ENCODE measurements at places on chromosomes 3 and 15. TPM values are rescaled to one million over a fixed set of nuclear protein-coding genes. Genes with fewer than 3 reads are reported as not detected.

FAM81A gene
- not detected for total RNA-seq

TMEM158 gene
- not detected for total RNA-seq

GNAT1 gene
- total RNA-seq = not detected

EOMES gene
- 4.8 TPM for total RNA-seq

PLSCR2 gene
- total RNA-seq = 0.76 TPM

CLDN18 gene
- not detected for total RNA-seq

CLSTN2 gene
- total RNA-seq = not detected

HEMK1 gene
- total RNA-seq = 56.7 TPM

SLC9C1 gene
- not detected for total RNA-seq

CLDND1 gene
- total RNA-seq = 421 TPM

HCLS1 gene
- total RNA-seq = 336 TPM

A4GNT gene
- not detected for total RNA-seq

SLC35G2 gene
- 0.42 TPM for total RNA-seq

OXTR gene
- 1.1 TPM for total RNA-seq

TRIM42 gene
- not detected for total RNA-seq

DGKG gene
- total RNA-seq = 0.75 TPM

- peaks cover 14% of the 10 kb centered on the region for H3K36me3 ChIP-seq
- H3K4me3 ChIP-seq = no peak overlapping the region
- no peak for DNase-seq
These were observed 17.2 kb downstream of the RAD18 start for GRCh38 chr3:8945890-8946600.

DNA sequence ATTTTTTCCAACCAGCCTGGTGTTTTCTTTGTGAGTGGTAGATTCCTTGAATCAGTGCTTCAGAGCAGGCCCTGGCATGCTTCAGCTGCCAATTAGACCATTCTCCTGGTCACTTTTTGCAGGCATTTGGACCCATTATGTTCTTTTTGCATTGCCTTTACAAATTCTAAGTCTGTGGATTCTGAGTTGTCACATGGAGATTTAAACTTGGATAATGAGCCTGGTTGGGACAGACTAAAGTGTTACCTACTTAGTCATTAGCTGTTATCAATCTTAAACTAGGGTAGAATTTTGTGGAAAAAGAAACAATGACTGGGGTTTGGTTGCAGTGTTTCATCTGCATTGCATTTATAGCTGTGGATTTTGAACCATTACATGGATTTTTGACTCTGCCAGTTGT lies 40.6 kb downstream of the ARHGEF26 start:
- H3K4me1 ChIP-seq = no peaks in the 10 kb centered on the region
- DNase-seq = no peak
- H3K27me3 ChIP-seq = no peaks in the 10 kb centered on the region
- no peak overlapping the region for H3K27ac ChIP-seq
- no peak overlapping the region for H3K4me3 ChIP-seq

DNA sequence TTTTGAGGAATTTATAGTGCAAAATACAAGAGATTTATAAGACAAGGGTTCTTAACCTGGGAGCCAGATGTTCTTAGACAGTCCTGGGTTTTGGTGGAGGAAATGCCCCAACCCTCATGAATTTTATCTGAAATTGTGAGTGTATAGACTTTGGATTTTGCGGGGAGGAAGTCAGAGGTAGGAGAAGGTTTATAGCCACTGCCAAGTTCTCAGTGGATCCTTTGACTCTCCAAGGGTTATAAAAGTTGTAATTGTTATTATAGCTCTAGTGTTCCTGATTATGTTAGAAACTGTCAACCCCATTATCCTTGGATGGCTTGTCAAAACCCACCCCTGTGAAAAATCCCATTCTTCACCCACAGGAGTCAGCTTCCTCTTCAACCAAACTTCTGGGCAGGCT lies 183.6 kb downstream of the LRTM1 start:
- H3K36me3 ChIP-seq = no peaks in the 10 kb centered on the region
- H3K27ac ChIP-seq = no peak overlapping the region

GRCh38 chr3:35393901-35394799 lies 245.2 kb upstream of the ARPP21 start:
- H3K27me3 ChIP-seq = no peaks in the 10 kb centered on the region
- no peak for DNase-seq

DNA sequence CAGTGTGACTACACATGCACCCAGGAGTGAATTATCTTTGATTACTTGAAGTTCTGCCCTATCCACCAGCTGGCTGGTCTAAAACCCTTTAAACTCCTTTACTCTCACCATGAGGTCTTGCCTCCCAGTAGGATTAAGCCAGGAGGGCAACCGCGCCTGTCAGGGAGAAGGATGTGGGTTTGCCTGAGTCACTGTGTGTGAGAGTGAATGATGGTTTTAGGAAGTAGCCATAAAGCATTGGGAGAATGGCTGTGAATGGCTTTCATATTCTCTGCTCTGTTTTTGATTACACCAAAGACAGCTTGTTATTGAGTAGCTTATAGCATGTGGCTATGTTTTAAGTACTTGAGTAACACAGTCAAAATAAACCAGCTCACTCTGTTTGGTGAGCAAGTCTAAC lies 637.7 kb upstream of the TBL1XR1 start:
- H3K27ac ChIP-seq = no peak overlapping the region
- no peak for DNase-seq
- H3K36me3 ChIP-seq = no peaks in the 10 kb centered on the region
- no peaks in the 10 kb centered on the region for H3K4me1 ChIP-seq
- no peak overlapping the region for H3K4me3 ChIP-seq
- no peaks in the 10 kb centered on the region for H3K27me3 ChIP-seq

DNA sequence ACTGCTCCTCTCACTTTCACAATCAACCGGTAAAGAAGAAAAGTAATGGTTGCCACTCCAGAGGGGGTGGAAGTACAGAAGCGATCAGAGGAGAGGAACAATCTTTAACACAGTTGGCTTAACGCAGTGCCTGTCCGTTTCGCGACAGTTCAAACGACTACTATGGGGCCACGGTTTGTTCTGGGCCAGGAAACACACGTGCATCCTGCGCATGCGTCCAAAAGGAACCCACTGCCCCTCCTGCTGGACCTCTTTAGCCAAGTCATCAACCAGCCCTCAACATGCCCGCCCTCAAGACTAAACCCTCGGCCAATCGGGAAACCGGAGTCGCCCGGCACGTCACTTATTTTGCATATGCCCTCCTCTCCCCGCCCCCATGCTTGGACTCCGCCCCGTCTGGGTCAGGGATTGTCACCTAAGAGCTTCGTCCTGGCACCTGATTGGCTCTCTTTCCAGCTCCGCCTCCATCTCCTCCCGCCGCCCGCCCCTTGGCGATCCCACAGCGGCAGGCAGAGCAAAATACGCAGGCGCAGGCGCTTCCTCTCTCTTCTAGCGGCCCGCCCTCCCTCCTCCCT lies 345 bp upstream of the CDV3 start:
- peaks cover 11% of the 10 kb centered on the region for H3K36me3 ChIP-seq
- peak; percentile 100 for DNase-seq
- no peaks in the 10 kb centered on the region for H3K27me3 ChIP-seq

DNA sequence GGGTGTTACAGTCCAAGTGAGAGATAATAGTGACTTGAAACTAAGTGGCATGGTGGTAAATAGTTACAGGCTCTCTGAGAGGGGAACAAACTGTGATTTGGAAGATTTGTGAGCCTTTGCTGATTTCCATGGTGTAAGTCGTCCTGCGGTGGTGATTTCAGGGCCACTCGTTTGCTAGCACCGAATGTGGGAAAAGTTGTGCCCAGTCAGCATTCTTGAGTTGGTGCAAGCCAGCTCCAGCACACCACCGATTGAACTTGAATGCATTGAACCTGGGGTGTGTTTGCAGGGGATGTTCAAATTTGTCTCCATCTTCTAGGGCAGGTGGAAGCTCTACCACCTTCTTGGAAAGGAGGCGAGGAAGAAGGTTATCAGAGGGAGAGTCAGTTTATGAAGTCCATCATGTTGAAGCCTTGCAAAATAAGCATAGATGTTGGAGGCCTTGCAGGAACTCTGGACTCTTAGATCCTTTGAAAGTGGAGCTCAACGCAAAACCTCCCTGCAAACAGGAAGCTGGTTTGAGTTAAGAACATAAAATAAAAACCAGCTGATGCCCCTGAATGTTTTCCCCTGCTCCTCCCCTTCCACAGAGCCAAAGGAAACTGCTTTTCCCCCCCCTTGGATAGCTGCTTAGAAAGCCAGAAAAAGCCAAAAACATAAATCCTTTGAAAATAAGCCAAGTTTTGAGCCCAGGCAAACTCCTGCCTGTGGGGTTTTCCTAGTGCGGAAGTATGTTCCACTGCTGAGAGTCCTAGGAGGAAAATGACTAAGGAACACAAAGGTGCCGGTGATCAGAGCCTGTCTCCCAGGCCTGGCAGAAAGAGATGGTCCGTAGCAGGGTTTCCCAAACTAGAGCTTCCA lies 21.9 kb downstream of the MAPKBP1 start:
- no peak overlapping the region for H3K27ac ChIP-seq
- DNase-seq = no peak
- H3K36me3 ChIP-seq = peaks cover 6% of the 10 kb centered on the region
- no peak overlapping the region for H3K4me3 ChIP-seq

GRCh38 chr3:48502121-48502520 lies 1.9 kb downstream of the SHISA5 start:
- H3K4me3 ChIP-seq = no peak overlapping the region
- no peaks in the 10 kb centered on the region for H3K27me3 ChIP-seq
- DNase-seq = no peak
- no peak overlapping the region for H3K27ac ChIP-seq
- H3K36me3 ChIP-seq = no peaks in the 10 kb centered on the region

DNA sequence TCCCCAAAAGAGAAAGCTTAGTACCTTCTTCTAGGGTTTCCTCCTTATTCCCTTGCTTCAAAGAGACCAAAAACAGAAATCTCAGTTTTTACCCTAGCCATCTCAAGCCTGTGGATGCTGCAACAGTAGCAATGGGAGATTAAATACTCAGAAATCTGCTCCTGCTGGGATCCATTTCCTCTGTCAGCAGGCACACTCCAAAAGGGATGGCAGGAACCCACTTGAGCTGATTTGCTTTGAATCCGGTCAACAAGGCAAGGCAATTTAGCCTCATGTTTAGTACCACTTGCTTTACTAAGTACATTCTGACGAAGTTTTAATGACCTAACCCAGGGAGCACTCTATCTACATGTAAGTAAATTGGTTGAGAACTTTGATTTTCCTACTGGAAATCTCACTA lies 590.0 kb upstream of the ADAMTS9 start:
- H3K4me1 ChIP-seq = no peaks in the 10 kb centered on the region
- no peak overlapping the region for H3K4me3 ChIP-seq
- DNase-seq = no peak
- H3K27me3 ChIP-seq = no peaks in the 10 kb centered on the region
- H3K27ac ChIP-seq = no peak overlapping the region
- H3K36me3 ChIP-seq = no peaks in the 10 kb centered on the region

- no peaks in the 10 kb centered on the region for H3K27me3 ChIP-seq
- peaks cover 14% of the 10 kb centered on the region for H3K36me3 ChIP-seq
- peak overlapping the region; percentile 82 for H3K4me3 ChIP-seq
- peaks cover 23% of the 10 kb centered on the region for H3K4me1 ChIP-seq
These were observed 41.1 kb upstream of the AP3B2 start for GRCh38 chr15:82750831-82751180.

DNA sequence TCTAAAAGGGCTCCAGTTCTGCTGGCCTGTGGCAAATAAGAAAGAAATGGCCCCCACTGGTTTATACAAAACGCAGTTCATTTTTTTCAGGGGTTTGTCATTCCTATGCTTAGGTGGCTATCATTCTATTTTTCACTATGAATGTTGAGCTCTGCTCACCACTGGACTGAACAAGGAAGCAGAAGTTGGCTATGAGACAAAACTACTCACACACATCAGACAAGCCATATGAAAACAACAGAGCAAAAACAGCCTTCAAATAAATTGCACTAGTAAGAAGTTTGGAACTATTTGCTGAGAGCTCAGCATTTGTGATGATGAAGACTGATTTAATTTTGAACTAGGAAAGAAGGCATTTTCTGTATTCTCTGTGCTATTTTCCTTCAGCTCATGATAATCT lies 328.5 kb downstream of the MECOM start:
- H3K4me1 ChIP-seq = no peaks in the 10 kb centered on the region
- H3K27me3 ChIP-seq = no peaks in the 10 kb centered on the region
- no peak overlapping the region for H3K4me3 ChIP-seq
- no peaks in the 10 kb centered on the region for H3K36me3 ChIP-seq
- no peak overlapping the region for H3K27ac ChIP-seq
- no peak for DNase-seq

GRCh38 chr3:177484206-177484605 lies 286.9 kb upstream of the TBL1XR1 start:
- no peak overlapping the region for H3K4me3 ChIP-seq
- no peaks in the 10 kb centered on the region for H3K27me3 ChIP-seq
- no peak for DNase-seq
- H3K4me1 ChIP-seq = no peaks in the 10 kb centered on the region

DNA sequence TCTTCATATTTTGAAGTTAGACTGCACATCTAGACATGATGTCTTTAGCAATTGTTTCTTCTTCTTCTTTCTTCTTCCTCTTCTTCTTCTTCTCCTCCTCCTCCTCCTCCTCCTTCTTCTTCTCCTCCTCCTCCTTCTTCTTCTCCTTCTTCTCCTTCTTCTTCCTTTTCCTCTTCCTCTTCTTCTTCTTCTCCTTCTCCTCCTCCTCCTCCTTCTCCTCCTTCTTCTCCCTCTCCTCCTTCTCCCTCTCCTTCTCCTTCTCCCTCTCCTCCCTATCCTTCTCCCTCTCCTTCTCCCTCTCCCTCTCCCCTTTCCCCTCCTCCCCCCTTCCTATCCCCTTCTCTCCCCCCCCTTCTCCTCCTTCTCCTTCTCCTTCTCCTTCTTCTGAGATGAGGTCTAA lies 21.9 kb downstream of the TCF12 start:
- no peak for DNase-seq
- no peak overlapping the region for H3K4me3 ChIP-seq
- H3K27me3 ChIP-seq = no peaks in the 10 kb centered on the region

- no peak overlapping the region for H3K4me3 ChIP-seq
- no peak overlapping the region for H3K27ac ChIP-seq
- DNase-seq = no peak
- H3K4me1 ChIP-seq = no peaks in the 10 kb centered on the region
- no peaks in the 10 kb centered on the region for H3K36me3 ChIP-seq
These were observed 82.9 kb upstream of the BOC start for GRCh38 chr3:113128386-113129015.

DNA sequence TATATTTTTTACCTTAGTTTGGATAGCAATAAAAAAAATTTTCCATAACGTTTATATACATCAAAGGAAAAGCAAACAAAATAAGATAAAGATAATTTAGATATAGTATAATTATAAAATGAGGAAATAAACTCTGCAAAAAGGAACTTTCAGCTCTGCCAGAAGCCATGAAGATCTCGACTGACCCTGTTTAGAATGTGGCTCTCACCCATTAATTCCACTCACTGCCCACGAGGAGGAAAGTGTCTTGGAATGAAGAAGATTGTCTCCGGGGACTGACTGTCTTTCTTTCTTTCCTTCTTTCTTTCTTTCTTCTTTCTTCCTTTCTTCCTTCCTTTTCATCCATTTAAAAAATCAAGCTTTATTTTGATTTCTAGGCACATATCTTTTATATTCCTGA lies 20.1 kb upstream of the PRR20G start:
- no peak overlapping the region for H3K4me3 ChIP-seq
- no peak for DNase-seq
- H3K27ac ChIP-seq = no peak overlapping the region
- H3K4me1 ChIP-seq = no peaks in the 10 kb centered on the region

GRCh38 chr3:134922866-134923265 lies 127.8 kb downstream of the EPHB1 start:
- H3K4me1 ChIP-seq = no peaks in the 10 kb centered on the region
- H3K36me3 ChIP-seq = no peaks in the 10 kb centered on the region
- no peaks in the 10 kb centered on the region for H3K27me3 ChIP-seq
- H3K27ac ChIP-seq = no peak overlapping the region
- no peak overlapping the region for H3K4me3 ChIP-seq
- DNase-seq = no peak
